ENCODE measurements at places on chromosomes 1 and 21.
A peak's percentile ranks its signal among the peaks of the same experiment; 100 is the strongest.

DNA sequence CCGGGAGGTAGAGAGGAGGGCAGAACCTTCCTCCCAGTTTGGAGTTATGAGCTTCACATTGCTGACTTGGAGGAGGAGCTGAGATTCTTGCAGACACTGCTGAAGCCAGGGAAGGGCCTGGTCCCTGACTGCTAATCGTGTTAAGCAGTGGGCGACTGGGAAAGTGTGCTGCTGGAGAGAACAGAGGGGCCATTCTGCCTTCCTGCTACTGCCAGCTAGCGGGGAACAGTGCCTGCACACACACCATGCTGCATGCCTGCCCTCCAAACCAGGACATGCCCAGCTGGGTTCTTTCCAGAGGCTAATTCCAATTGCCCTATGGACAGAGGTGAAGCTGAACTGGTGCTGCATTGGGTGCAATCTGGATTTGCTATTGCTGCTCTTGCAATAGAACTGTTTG lies 281.4 kb downstream of the AJAP1 start:
- no peak for DNase-seq

- no peak for DNase-seq
Observed at GRCh38 chr1:240169188-240169587, 77.5 kb downstream of the FMN2 start.

DNA sequence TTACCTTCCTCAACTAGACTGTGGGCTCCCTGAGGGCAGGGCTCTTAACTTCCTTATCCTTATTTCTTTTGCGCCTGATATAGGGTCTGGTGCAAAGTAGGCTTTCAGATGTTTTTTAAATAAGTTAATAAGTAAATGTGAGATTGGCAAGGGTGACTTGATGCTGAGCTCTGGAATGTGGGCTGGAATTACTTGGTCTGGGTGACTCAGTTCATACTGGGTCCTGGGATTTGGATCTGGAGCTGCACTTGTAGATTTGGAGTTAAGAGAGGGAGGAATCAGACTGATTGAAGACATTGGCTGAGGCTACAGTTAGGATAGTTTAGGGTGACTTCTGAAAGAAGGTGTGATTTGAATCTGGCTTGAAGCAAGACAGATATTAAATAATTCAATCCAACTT lies 190.9 kb downstream of the GIPC2 start:
- no peak for DNase-seq

GRCh38 chr1:226945858-226946245 lies 5.8 kb downstream of the COQ8A start:
- no peak for DNase-seq

- no peak for DNase-seq
Observed at GRCh38 chr1:21866707-21867043, 54.6 kb downstream of the LDLRAD2 start.

DNA sequence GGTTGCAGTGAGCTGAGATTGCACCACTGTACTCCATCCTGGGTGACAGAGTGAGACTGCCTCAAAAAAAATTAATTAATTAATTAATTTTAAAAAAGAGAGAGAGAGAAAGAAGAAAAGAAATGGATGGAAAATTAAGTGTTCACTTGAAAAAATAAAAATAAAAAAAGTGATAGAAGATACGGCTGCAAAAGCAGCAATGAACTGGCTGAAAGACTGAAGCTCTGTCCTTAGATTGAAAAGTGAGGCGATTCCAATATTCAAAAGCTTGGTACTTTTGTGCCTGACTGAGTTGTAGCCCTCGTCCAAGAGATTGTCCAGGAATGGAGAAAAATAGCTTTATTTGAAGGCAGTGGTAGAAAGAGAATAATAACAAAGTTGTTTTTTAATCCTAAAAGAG lies 154.6 kb downstream of the ADSS2 start:
- DNase-seq, result no peak

DNA sequence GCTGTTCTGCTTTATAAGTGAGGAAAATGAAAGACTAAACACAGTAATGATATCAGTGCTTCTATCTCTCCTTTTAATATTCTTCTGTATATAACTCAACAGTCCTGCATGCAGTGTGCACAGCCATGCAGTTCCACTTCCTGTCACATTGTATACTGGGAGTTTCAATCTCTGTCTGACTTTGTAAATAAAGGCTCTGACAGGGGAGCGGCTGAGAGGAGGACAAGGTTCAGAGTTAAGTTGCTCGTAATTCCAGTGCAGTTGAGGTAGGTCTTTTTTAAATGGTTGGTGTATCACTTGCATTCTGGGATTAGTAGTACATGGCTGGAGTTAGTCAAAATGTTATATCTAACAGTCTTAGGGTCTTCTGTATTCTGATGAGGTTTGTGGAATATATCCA lies 264.5 kb downstream of the OLFM3 start:
- DNase-seq, result no peak

DNA sequence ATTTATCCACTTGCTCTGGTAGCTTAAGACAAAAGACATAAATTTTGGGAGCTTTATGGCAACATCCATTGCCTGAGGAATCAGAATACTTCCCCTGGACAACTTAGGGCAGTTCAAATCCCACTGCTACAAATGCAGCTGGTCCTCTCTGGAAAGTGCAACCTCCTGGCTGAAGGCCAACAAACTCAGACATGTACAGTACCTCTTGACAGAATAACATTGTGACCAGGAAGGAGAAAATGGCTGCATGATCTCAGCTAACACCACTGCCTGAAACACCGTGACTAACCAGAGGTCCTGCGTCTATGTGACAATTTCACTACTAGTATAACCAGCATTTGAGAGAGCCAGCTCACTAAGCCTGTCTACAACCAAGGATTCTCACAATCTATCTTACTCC lies 218.9 kb downstream of the CRB1 start:
- DNase-seq, result no peak

GRCh38 chr1:94125551-94126514 lies 4.9 kb upstream of the ABCA4 start:
- no peak for DNase-seq

GRCh38 chr1:172375211-172375631 lies 45.3 kb upstream of the C1orf105 start:
- DNase-seq, result no peak

GRCh38 chr1:51644533-51645197 lies 27.8 kb downstream of the OSBPL9 start:
- DNase-seq, result no peak

- DNase-seq, result no peak
Observed at GRCh38 chr1:160171354-160171753, 19.0 kb upstream of the CASQ1 start.

DNA sequence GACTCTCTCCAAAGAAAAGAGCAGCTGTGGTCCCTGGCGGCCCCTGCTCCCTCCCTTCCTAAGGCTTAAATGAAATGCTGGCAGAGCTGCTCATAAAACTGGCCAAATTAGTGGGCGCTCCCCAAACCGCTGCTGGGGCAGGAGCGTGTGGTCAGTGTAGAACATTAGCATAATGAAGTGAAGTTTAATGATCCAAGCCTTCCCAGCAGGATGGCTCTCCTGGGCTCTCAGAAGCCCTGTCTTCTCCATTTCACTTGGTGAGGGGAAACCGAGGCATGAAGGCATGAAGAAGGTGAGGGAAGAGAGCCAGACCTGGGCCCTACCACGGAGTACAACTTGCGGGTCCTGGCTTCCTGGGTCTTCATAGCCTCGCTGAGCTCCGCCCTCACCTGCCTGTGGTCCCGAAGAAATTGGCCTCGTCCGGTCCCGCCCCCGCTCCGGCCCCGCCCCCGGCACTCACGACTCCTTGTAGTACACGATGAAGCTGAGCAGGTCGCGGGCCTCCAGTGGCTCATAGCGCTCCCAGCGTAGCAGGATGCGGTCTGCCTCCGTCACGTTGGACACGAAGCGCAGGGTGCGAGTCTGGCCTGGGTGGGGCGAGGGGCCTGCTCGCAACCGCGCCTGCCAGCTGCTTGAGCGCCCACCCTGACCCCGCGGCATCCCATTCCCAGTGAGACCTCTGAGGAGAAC lies 10.3 kb downstream of the INSRR start:
- DNase-seq, result peak; percentile 73

GRCh38 chr1:75985827-75986226 lies 53.6 kb upstream of the ASB17 start:
- DNase-seq, result no peak

DNA sequence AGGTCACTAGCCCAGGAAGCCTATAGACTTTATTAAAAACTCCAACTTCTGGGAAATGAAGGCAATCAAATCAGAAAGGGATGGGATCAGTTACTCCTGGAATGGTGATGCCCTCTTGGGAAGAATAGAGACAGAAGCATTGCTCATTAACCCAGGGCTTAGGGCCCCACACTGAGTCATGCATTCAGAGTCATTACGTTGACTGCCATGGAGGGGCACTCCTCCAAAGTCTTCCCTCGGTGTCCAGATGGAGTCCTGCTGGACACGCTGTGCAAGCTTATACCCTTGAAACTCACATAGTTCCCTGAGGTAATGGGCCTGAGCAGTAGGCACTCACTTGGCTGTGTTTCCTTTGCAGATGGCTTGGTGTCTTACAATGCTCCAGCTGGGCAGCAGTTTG lies 35.2 kb upstream of the HSD17B7 start:
- no peak for DNase-seq

DNA sequence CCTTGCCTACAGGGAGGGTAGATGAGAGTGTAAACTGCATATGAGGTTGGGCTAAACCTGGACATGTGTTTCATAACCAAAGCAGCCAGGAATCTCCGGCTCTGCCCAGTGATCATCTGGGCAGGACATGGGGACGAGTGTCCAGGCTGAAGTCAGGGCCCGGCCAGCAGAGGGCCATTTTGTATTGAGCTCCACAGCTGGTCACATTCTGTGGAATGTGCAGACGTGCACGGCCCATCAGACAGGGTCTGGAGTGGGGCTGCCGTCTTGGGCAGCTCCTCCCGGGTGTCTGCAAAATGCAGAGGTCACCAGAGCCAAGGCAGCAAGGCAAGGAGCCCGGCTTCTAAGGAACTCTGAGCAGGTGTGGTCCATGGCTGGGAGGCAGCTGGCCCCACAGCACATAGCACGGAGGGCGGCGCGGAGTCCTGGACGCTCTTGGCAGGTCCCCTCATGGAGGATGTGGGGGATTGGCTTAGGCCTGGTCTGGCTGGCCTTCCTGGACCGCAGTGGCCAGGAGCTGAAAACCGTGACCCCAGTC lies 6.2 kb downstream of the LRRC3 start:
- no peak for DNase-seq

DNA sequence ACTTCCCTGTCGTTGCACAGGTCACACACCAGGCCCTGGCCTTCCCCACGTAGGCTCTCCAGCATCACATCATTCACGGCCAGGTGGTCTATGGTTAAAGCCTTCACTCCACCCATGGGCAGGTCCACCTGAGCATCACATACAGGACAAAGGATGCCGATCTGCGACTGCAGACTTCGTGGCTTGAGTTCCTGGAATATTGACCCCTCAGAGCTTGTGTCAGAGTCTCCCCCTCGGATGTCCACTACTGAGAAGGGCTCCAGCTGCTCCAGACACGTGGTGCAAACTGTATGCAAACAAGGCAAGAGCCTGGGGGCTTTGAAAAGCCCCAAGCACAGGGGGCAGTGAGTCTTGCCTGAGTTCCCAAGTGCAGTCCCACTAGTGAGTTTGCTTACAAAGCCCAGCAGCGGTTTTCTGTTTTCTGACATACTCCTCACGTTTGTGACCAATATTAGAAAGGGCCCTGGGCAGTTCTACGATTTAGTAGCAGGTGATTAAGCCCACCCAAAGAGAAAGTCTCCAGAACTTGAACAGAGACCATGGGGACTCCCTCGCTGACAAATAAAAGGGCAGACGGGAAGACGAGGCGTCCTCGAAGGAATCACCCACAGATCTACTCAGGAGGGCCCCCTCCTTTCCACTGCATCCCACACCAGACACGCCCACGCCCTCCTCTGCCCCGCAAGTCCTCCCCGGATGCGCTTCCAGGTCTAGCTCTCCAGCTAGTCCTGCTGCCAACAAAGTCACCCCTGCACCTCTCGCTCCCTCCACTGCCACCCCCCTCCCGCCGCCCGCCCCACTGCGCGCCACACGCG lies 568 bp downstream of the TRIM45 start:
- DNase-seq, result peak; percentile 3

GRCh38 chr1:219813294-219813693 lies 115.1 kb downstream of the SLC30A10 start:
- DNase-seq, result no peak

- DNase-seq, result peak; percentile 44
Observed at GRCh38 chr1:164786980-164787833, 228.2 kb downstream of the PBX1 start.

GRCh38 chr1:201112173-201112731 lies at the start of gene CACNA1S:
Gene CACNA1S, minus strand, starts transcription at chr1:201112426. Its CDS starts 87 bp downstream, at chr1:201112339.
- DNase-seq, result no peak

DNA sequence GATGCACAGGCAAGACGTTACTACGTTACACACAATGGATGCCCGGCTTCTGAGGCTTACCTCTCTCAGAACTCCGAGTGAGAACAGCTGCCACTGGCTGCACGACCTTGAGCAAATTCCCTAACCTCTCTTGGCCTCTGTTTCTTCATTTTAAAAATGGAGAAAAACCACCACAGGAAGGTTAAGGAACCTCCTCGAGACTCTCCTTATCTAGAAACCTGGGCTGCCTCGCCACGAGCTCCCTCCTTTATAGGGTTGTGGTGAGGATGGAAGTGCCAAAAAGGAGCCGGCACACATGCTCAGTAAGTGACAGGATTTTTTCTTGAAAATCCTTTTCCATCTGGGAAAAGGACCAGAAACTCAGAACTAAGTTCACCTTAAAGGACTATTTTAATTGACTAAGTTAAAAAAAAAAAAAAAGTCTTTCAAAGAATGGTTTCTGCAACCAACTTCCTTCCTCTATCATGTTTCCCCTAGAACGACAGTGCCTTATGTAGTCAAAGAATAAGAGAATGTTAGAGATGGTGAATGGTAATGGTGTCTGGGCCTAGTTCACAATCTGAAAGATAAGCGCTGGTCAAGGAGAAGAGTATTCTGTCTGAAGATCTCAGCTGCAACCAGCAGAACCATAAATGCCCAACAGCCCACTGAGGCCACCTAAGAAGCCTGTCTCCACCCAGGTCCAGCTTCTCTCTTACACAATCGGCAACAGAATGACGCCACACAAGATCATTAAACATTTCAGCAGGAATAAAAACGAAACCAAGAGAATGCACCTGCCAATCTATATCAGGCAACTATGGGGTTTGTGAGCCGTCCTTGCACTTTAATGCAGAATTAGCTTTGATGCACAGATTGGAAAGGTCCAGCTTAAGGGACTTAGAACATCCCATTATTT lies 64.9 kb downstream of the SLC45A1 start:
- DNase-seq, result no peak

- DNase-seq, result no peak
Observed at GRCh38 chr1:46128344-46128743, 4.1 kb downstream of the PIK3R3 start.

DNA sequence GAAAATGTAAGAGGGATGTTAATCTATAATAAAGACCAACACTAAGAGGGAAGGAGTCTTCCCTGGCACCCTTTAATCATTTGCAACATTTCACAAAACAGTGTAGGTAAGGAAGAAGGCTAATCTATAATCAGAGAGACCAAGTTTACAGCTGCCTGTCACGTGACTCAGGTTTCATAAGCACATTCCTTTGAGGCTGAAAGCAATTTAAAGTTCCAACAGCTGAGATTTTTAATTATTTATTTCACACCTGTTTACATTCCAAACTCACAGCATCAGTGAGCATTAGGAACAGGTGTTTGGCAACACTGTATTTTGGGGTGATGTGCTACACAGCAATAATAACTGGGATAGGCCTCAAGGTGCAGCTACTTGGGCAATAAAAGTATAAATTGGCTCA lies 75.7 kb upstream of the PGBD5 start:
- no peak for DNase-seq

GRCh38 chr1:87393445-87394085 lies 64.9 kb downstream of the LMO4 start:
- DNase-seq, result no peak
